Lung (tissue), 17 donors: ENCODE measurements at places on chromosomes 11 and 22. TPM values are rescaled to one million over a fixed set of nuclear protein-coding genes. Genes with fewer than 3 reads are reported as not detected.
A peak's percentile ranks its signal among the peaks of the same experiment; 100 is the strongest.

LRP4 gene
- total RNA-seq: 30.8 TPM

GRCh38 chr22:28316014-28316413 lies 363.6 kb downstream of the TTC28 start:
- DNase-seq: no peak

- DNase-seq: no peak
Observed at GRCh38 chr11:45226901-45227300, 59.2 kb downstream of the SYT13 start.

GRCh38 chr22:24975813-24976341 lies 23.4 kb downstream of the KIAA1671 start:
- no peak for DNase-seq

PTGDR2 gene
- 0.18 TPM for total RNA-seq

MYBPC3 gene
- 1.0 TPM for total RNA-seq

METTL15 gene
- 12.8 TPM for total RNA-seq

GRCh38 chr11:103453915-103454709 lies 344.9 kb downstream of the DYNC2H1 start:
- DNase-seq: peak; percentile 11

DNA sequence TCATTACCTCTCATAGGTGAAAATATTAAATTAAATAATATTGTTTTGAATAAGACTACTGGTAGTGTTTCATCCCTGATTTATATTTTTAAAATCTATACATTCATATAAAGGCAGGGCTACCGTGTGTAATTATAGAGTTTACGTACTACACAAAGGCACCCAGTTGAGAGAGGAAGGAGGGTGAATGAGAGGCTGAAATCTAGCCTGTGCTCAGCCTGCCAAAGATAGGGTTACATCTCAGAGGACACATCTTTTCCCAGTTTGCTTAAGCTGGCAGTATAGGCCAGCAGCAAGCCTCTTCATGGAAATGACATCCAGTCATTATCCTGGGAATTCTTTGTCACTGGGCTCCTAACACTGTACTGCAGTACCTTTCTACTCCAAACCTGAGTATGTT lies 7.5 kb upstream of the B3GNT6 start:
- DNase-seq: no peak

MMP27 gene
- not detected for total RNA-seq

DNA sequence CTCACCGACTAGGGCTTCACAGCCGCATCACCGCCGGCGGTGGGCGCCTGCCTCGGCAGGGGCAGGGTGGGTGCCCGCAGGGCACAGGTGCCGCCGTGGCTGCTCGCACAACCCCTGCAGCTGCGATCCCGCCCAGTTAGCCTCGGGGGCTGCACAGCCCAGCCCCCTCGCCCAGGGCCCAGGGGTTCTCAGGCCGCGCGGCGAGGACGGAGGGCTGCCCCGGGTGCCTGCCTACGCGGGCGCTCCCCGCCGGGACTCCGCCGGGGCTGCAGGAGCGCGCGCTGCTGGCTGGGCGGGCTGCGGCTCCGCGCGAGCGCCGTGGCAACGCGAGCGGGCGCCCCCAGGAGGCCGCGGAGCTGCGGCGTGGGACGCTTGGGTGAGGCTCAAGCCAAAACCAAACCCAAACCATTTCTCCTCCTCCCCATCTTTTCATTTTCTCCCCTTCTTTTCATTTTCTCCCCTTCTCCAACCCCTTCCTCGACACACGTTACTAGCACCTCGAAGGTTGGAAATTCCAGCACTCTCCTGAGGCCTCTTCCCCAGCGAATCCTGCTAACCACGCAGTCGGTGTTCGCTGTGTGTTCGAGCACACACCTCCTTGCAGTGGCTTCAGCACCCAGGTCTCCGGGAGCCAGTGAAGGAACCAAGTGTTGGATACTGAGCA lies at the start of gene MICAL3:
MICAL3 (minus strand) TSS at position 286 of the 664 bp plus-strand sequence. CDS start 117,749 bp downstream, outside the sequence.
- DNase-seq: peak; percentile 69

C22orf31 gene
- not detected for total RNA-seq

DNA sequence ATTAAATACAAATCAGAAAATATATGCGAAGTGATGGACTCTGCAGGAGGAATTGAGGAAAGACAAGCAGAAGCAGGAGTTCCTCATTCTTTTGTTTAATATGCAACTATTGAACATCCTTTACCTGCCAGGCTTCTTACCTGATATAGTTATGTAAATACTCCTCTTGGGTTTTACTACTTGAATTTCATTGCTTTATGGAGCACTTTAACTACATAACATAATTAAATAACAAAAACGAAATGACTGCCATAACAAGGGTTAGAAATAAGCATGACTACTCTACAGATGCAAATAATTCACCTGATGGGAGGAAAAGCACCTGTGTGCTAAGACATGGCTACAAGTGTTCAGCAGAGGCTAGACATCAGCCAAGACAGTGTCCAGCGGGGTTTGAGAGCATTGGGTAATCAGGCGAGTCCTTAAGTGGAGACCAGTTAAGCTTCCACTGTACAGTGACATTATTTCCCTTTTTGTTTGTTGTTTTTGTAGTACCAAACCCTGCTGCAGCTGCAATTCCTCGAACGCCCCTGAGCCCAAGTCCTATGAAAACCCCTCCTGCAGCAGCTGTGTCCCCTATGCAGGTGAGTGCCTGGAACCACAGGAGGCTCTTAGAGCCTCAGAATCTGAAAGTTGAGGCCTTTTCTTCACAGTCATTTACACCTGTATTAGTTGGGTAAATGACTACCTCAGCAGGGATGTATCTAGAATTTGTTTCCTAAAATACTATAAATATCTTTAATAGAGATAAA lies 67.4 kb downstream of the SPECC1L start:
- DNase-seq: no peak

FOLR1 gene
- total RNA-seq: 120 TPM

- no peak for DNase-seq
Observed at GRCh38 chr11:494761-495536, 12.1 kb downstream of the RNH1 start.

GRCh38 chr11:8017894-8018483 lies 30.9 kb downstream of the EIF3F start:
- no peak for DNase-seq

- DNase-seq: no peak
Observed at GRCh38 chr22:21000987-21001600, 824 bp downstream of the THAP7 start.

DNA sequence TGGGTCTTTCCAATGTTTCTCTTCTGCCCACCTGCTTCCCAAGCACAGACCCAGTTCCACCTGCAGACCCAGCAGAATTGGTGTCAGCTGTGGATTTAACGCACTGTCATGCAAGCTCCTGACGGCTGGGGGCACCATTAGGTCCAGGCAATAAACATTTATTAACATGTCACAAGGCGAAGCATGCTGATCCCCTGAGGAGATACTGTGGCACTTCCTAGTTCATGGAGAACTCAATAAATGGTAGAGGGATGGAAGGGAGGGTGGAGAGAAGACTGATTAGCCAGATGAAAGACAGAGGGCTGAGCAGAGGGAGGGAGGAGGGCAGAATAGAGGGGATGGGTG lies 68.3 kb upstream of the TSPAN18 start:
- DNase-seq: peak; percentile 19

SYNGR1 gene
- 13.3 TPM for total RNA-seq

- DNase-seq: peak; percentile 82
Observed at GRCh38 chr11:130390071-130390758, 38.2 kb downstream of the ADAMTS8 start.

MICAL3 gene
- 24.6 TPM for total RNA-seq

DNA sequence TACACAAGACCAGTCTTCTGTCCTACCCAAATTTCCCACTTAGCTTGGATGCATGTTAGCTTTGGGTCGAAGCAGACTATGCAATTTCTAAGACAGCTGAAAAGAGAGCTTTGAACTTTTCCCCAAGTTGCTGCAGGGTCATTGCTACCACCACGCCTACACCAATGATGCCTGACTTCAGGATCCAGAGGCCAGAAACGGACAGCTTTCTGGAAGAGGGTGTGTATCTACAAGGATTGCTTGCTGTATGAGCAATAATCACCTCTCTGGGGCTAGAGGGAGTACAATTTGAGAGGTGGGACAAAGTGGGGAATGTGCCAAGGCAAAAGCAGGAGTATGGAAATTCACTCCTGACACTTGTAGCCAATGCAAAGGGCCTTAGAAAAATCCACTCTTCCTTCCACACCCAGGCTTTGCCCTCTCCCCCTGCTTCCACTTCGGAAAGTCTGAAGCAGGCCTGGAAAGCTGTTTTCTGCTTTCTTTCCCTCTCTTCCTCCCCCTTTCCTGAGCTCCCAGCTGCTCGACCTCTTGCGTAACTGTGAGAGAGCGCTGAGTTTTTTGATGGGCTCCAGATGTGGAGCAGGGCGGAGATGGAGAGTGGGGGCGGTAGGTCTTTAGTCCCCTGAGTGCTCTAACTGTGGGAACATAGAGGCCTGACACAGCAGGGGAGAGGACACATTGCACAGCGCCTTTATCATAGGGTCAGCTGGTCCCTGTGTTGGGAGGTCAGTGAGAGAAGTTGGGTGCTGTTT lies 2.1 kb upstream of the PHLDB1 start:
- peak; percentile 95 for DNase-seq

C11orf16 gene
- 14.0 TPM for total RNA-seq

DNA sequence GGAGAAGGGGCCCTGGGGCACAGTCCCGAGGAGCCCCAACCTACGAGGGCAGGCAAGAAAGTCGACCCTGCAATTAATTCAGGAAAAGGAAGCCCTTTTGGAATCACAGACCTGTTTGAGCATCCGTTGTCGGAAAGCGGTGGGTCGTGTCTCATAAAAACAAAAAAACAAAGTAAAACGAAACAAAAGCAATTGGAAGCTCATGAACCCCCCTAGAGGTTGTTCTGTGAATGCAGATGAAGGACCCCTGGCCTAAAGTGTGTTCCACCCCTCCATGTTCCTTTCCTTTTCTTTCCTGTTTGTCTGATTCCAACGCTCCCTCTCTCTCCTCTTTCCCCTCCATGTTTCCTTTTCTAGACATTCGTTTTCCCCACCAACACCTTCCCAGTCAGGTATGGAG lies 203.7 kb downstream of the GRIK4 start:
- DNase-seq: peak; percentile 48

- DNase-seq: no peak
Observed at GRCh38 chr11:1714908-1715885, 18.2 kb downstream of the KRTAP5-6 start.
